A549 treated with CORT108297 at 1 μM for 4 hours (cell line): ENCODE measurements at places on chromosomes 2 and 18. TPM values are rescaled to one million over a fixed set of nuclear protein-coding genes. Genes with fewer than 3 reads are reported as not detected.

XIRP2 gene
- total RNA-seq: not detected in 5 replicates

LHCGR gene
- not detected in 5 replicates for total RNA-seq

IL36RN gene
- total RNA-seq: 0.05 to 0.25 TPM (median 0.14 TPM) in 4 of 5 replicates, not detected in the other

MAPK4 gene
- 0.08 to 0.11 TPM (median 0.09 TPM) in 5 replicates for total RNA-seq
